ENCODE measurements at places on chromosomes 5 and 9. TPM values are rescaled to one million over a fixed set of nuclear protein-coding genes. Genes with fewer than 3 reads are reported as not detected.

The HRCT1 gene
- total RNA-seq, result not detected

The GLRA1 gene
- 0.16 TPM for total RNA-seq

The PKD2L2 gene
- total RNA-seq, result not detected

The CTXN3 gene
- 1.1 TPM for total RNA-seq

GRCh38 chr9:88781628-88782391, 209.5 kb upstream of the S1PR3 start:
- peak; percentile 36 for DNase-seq

DNA sequence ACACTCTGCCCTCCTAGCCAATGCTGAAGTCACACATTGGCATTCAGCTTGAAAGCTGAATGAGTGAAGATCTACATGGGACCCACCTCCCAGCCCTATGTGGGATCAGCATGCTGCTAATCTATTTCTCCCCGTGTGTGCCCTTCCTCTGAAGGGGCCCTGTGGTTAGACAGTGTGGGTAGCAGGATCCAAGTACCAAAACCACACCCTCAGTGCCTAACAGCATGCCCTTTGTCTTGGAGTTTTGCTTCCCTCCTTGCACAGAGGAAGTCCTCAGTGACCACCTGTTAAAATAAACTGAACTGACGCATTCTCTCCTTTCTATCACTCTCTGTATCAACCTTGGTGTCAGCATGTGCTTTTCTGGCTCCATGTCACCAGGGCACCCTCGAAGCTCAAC, 25.0 kb downstream of the SH3TC2 start:
- DNase-seq, result no peak

- no peak for DNase-seq
Observed at GRCh38 chr5:143025971-143026370, 255.8 kb downstream of the ARHGAP26 start.

DNA sequence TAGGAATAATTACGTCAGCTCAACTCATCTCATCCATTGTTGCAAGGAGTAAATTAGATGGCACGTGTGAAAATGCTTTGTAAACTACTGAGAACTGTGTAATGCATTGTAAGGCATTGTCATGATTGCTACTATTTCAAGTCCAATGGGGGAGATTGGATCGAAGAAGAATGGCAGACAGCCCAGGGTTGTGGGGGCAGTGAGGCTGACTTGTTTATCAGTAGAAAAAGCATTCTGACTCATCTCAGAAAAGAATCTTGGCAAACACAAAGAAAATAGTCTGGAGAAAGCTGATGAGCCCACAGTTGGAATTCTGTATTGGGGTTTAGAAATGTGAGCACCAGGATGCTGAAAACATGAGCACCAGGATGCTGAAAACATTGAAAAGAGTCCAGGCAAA, 28.0 kb upstream of the DAP start:
- DNase-seq, result peak; percentile 15

DNA sequence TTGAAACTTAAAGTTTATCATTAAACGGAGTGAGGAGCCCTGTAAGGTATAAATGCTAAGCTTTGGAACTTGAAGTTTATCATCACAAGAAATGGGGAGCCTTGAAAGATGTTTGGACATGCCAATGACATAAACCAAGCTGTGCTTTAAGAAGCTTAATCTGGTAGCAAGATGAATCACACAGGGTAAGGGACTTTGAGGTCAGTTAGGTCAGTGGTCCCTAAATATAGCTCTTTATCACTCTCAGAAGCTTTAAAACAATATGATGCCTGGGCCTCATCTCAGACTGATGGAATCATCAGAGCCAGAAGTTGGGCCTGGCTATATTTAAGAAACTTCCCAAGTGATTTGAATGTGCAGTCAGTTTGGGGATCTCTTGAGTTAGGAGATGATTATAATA, 85.7 kb downstream of the TNC start:
- no peak for DNase-seq

DNA sequence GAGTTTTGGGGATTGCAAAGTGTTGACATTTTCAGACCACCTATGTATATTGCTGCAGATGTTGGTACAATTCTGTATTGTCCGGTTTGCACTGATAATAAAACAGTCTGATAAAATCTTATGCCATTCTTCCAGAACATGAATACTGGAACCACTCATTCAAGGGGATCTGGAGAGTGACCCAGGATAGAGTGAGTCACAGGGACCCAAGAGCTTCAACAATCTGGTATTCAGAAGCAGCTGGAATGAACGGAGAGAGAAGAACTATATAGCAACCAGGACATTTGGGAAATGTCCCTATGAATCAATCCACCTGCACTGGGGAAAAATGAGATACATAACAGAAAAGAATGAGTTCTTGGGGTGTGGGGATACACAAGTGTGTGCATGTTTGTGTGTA, 73.3 kb downstream of the SH3TC2 start:
- DNase-seq, result no peak

DNA sequence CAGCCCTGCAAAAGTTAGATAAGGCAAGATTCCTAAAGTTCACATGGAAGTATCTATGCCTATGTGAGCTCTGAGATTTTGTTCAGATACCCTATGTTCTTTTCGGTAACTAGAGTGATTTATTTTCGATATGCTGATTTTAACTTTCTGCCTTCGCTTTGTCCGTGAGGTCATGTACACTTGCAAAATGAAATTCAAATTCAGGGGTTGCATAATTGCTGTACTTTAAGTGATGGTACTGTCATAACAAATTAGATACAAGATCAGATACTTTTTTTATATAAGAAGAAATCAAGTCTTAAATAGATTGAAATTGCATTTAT, 350 bp upstream of the ECPAS start:
- no peak for DNase-seq

GRCh38 chr9:87830446-87830845, 52.2 kb upstream of the SPATA31E1 start:
- DNase-seq, result no peak

- DNase-seq, result no peak
Observed at GRCh38 chr9:85118990-85119755, 449.6 kb downstream of the NTRK2 start.

- no peak for DNase-seq
Observed at GRCh38 chr5:159337016-159337955, 7.0 kb upstream of the IL12B start.

- DNase-seq, result no peak
Observed at GRCh38 chr9:2289263-2289662, 274.1 kb downstream of the SMARCA2 start.

DNA sequence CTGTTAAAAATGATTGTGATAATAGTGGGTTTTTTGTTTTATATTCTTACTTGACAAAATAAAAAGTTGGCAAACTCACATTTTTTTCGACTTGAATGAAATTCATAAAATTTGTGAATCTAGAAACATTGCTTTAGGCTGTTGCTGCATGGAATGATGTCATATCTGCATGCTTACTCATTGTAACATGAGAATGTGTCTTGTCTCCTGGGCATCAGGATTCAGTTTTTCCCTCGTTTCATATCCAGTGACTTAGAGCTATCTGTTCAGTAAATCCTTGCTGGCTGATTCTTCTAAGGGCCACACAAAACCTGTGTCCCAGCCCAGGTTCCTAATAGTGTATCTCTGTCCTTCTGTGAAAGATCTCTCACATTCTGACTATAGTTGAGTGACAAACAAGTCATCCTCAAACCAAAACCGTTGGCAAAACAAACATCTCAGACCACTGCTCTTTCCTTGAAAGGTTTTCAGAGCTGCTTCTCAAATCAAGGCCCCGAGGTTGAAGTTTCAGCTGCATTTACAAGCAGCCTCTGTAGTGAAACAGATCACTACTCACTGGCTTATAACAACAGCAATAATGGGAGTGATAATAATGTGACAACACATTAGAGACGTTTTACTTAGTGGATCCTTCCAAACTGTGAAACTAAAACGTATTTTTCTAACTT, 95.0 kb downstream of the NPR3 start:
- DNase-seq, result no peak

DNA sequence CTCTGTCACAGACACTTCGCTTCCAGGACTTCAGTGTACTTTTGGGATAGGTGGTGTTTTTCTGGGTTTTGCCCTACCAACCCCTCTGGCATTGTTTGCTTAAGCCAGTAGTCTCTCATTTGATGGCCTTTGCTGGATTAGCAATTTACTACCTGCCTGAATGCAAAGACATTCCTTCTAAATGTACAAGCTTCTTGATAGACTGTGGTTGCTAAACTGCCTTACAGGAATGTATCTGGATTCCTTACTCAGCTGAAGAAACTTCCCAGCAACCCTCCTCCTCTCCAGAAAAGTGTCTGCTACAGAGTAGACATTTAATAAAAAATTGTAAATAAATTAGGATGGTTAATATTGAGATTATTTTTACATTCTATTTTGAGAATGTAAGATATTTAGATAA, 1916.7 kb downstream of the EFNA5 start:
- DNase-seq, result no peak

DNA sequence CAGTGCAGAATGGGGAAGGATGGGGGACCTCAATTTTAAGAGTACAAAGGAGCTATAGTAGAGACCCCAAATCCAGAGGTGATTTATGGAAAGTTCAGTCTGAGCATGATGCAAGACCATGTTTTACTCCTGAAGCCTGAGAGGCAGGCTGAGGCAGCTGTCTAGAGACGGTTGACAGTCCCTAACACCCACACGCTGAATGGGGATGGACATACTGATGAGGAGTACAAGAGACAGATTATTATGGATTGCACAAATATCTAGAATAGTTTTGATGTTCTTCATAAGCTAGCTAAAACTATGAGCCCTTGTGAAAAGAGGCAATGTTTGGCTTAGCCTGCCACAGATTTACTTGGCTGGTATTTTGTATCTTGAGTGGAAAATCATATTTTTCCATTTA, 64.5 kb downstream of the PRR16 start:
- no peak for DNase-seq

Data from occipital lobe (tissue), 3 donors.